HCT116 (cell line): ENCODE measurements at places on chromosomes 12 and 14.

- DNase-seq = peak; percentile 57
These were observed 56.9 kb upstream of the E2F7 start for GRCh38 chr12:77122236-77122635.

DNA sequence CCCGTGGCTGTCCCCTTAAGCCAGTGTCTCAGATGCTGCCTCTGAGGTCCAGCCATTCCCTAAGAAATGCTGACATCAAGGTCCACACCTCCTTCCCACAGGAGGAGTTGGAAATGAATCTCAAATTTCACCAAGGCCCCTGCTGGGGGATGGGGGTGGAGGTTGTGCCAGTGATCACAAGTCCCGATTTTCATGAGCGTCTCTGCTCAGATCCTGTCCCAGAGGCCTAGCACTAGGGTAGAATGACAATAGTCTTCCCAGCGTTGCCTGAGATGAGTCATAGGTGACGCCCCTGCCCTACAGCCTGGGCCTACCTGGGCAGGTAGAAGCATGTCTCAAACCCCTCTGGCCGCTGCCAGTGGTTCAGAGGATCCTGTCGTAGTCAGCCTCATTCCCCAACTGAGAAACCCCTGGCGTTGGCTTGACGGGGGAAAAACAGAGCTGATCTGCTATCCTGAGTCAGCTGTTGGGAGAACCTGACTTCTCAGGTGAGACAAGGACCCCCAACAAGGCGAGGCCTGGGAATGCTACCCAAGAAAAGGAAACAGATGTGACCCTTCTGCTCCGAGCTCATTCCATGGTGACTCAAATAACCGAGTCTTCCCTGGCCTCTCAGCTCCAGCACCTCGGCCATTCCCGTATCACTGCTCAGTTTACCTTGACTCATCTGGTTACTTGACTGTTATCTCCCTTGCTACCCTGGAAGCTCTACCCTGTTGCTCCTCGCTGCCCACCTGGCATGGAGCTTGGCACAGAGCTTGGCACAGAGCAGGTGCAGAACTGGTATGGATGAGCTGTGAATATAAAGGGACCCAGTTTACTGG, 21.8 kb upstream of the SPPL3 start:
- peak; percentile 89 for DNase-seq

DNA sequence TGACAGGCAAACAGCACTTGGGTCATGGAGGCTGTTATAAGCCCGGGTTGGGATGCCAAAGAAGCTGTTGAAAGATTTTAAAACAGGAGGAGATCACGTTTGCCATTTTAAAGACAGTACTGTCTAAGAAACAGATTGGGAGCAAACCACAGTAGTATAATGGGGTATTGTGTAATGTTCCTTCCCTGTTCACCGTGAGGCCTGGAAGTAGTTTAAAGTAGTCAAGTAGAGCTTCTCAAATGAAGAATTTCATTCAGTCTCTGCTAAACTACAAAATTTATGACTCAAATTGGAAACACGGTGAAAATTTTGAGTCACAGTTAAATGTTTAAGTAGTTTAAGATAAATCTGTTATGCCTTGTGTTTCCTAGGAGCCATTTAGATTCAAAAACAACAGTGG, 35.8 kb downstream of the ATP2A2 start:
- DNase-seq = no peak

DNA sequence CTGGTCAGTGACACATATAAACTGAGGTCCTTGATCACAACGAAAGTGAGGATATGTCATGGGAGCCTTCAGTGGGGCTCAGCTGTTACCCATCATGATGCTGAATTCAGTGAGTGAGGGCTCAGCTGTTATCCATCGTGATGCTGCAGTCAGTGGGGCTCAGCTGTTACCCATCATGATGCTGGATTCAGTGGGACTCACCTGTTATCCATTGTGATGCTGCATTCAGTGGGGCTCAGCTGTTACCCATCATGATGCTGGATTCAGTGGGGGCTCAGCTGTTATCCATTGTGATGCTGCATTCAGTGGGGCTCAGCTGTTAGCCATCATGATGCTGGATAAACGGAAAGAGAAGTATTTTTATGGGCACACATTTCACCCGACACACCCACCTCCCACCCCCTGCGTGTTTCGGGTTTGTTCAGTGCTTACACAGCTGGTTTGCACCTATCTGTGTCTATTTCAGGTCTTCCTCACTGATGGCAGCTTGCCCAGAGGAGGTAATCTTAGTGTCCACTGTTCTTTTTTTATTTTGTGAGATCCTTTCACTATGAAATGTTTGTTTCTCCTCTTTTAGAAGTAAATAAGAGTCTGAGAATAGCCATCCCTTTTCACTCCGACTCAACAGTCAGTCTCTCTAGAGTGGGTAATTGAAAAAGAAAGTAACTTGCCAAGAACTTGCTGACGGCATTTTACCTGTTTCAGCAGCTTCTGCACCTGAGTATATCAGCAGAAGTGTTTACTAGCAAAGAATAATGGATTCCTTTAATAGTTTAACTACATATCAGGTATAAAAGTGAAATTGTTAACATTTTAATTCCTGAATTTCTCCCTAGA, 183.0 kb downstream of the ERC1 start:
- no peak for DNase-seq

DNA sequence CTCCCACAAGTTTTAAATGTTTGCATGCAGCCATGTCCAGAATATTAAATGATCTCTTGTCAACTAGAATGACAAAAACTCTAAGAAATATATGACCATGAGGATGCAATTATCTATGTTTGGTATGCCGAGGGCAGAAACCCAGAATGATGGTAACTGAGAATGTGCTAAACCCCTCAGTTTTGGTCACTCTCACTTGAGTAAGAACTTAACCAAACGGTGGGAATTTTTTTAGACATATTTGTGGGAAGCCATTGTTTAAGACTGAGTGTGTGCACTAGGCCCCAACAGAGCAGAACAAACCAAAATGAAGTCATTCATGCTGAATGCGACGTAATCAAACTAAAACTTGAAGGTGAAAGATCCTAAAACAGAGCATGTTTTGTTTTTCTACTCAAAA, 1927.9 kb upstream of the SEL1L start:
- DNase-seq = no peak

DNA sequence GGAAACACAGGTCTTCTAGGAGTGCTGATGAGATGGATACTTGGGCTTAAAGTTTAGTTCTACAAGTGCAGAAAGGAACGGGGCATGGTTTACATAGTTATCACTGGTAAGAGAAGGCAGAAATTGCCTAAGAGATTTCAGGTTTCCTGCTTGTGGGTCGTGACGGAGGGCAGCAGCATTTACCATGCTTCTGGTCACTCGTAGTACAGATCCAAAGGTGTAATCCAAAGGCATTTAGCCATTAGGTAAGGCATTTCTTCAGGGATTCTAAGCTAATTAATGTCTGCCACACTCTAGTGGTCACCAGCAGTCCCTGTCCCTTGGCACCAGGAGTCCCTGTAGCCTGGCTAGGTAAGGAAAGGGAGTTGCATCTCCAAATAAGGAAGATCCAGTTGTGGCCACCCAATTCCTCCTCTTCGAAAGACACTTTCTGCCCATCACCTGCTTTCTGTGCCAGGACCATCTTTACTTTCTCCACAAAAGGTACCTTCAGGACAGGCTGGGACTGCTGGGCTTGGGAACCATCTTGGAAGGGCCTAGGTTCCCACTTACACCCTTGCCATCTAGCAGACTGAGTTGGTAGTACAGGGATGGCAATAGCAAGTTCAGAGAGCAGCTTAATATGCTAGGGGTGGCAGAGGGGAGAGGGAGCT, 1.5 kb downstream of the GSTZ1 start:
- DNase-seq = no peak

DNA sequence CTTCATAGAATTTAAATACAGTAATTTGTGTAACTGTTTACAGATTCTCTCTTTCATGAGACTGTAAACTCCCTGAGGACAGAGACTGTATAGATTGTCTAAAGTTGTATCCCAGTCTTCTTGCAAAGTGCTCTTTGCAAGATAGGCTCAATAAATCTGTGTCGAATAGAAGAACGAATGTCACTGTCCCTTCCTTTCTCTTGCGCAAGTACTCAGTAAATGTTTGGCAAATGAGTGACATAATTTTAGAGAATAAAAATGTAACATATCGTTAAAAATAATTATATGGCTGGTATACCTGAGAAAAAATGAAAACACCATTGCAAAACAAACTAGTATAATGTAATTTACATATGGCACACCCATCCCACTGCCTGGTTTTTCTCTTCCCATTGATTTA, 1.9 kb upstream of the RALGAPA1 start:
- no peak for DNase-seq

- DNase-seq = no peak
These were observed 23.1 kb upstream of the PGF start for GRCh38 chr14:74978416-74978947.

DNA sequence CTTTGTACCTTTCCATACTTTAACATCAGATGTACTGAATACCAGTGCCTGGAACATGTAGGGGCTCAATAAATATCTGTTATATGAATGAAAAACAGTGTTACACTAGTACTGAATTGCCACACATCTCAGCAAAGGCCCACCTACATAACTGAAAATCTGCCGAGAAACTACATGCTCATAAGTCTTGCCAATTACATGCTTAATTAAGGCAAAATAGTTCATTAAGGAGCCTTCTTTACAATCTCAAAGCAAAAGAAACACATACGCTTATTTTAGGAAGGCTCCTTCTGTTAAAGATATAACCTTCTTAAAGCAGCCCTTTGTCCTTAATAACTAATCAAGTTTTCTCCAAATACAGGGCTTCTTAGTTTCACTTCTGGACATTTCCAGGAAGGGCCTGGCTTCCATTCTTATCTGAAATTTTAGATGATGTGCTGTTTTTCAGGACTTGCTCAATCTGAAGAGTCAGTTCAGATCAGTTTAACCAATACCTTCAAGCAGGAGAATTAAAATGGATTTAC, 11.5 kb downstream of the LIMA1 start:
- DNase-seq = no peak

DNA sequence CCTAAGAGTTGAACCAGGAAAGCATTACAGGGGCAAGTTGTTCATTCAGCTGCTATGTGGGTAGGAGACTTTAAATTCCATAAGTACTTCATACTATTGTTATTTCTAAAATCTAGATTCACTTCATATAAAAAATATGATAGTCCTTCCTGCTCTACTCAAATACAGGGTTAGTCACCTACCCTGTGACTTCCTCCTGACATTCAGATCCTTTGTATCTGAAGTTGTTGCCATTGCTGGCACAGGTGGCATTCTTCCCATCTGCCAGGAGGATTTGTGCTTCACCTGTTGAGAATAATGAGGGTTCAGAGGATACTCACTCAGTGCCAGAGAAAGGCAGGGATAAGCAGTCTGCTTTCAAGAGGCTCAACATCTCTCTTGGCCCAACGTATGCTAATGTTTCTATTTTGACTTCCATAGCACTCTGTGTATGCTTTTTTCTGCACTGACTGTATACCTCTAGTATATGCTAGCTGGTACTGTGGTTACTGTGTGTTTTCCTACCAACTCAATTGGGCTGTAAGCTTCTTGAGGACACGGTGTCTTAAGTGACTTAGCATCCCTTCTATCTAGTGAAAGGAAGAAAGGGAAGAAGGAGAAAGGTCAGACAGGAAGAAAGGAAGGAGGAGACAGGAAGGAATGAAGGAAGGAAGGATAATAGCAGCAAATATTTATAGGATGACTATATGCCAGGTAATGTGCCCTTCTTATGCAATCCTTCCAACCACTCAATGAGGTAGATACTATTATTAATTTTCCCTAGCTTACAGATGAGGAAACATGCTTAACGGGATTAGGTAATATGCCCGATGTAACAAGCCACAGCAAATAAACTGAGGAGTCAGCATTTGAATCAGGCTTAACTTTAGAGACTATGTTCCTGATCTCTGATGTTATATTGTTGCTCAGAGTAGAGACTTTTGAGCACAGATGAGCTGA, 38.5 kb upstream of the FGF6 start:
- no peak for DNase-seq

DNA sequence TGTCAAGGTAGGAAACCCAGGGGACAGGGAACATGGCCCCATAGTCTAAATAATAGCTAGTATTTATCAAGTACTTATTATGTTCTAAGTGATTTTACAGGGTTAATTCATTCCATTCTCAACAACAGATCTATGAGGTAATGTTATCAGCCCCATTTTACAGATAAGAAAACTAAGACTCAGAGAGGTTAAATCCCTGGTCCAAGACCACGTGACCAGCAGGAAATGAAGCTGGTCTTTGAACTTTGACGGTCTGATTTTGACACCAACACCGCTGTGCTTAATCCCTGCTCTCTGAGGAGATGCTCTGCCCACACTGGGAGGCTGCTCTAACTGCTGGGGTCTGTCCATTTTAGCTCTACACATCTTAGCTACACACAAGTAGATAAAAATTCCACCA, 253.5 kb downstream of the SPTSSA start:
- DNase-seq = no peak

- DNase-seq = no peak
These were observed 152.9 kb upstream of the RTL1 start for GRCh38 chr14:101056446-101056845.

- DNase-seq = no peak
These were observed 67.9 kb downstream of the TSPAN9 start for GRCh38 chr12:3145033-3145432.

- DNase-seq = no peak
These were observed 9.9 kb downstream of the DPF3 start for GRCh38 chr14:72883961-72884360.

GRCh38 chr12:63995512-63995911, 151.0 kb downstream of the SRGAP1 start:
- no peak for DNase-seq

- no peak for DNase-seq
These were observed 118.7 kb upstream of the KRR1 start for GRCh38 chr12:75630091-75630490.

- no peak for DNase-seq
These were observed 435.0 kb upstream of the STXBP6 start for GRCh38 chr14:25484906-25485305.

- DNase-seq = no peak
These were observed 175.8 kb downstream of the CALM1 start for GRCh38 chr14:90572441-90573150.

DNA sequence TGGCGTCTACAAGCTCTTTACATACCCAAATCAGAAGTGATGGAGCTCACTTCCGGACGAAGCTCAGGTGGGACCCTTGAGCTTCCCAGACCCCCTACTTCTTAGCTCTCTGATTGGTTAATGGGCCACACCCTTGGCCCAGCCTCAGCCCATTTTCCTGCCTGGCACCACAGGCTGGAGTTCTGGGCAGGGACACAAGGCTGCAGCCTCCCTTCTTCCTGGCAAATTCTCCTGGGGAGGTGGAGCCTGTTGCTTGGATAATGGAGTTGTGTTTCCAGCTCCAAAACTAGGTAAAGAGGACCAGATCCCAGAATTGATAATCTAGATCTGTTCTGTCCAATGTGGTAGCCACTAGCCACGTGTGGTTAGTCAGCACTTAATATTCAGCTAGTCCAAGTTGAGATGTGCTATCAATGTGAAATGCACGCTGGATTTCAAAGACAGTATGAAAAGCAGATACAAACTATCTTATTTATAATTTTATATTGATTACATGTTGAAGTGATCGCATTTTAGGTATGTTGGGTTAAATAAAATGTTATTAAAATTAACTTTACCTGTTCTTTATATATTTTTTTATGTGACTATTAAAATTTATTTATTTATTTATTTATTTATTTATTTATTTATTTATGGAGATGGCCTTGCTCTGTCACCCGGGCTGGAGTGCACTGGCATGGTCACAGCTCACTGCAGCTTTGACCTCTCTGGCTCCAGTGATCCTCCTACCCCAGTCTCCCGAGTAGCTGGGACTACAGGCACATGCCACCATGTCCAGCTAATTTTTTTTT, 12.6 kb upstream of the FAIM2 start:
- DNase-seq = no peak
